ENCODE measurements at places on chromosomes 16 and 17.

GRCh38 chr16:76749780-76750375 lies 441.1 kb upstream of the MON1B start:
- DNase-seq, result no peak

DNA sequence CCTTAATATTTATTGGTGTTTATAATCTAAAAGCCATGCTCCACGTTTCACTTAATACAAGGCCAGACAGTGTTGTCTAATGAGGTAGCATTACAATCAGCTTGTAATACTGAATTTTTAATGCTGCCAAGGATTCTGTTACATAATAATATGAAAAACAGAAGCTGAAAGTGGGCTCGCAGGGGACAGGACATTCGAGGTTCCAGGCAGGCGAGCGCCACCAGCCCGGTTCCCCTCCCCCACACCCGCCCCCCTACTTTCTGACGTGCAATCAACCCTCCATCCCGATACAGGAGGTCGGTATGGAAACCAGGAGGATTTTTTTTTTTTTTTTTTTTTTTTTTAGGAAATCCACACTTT lies 6.2 kb upstream of the ZFHX3 start:
- no peak for DNase-seq

- DNase-seq, result no peak
Observed at GRCh38 chr17:31425282-31426040, 34.0 kb downstream of the RAB11FIP4 start.

GRCh38 chr17:51857052-51857597 lies 301.4 kb downstream of the CA10 start:
- no peak for DNase-seq

GRCh38 chr17:67569873-67570272 lies 147.9 kb upstream of the NOL11 start:
- DNase-seq, result no peak

- DNase-seq, result no peak
Observed at GRCh38 chr17:9644910-9645751, at the start of gene USP43. Gene USP43, plus strand, starts transcription at chr17:9645517. Its CDS starts 116 bp downstream, at chr17:9645633.

- no peak for DNase-seq
Observed at GRCh38 chr17:76240461-76241203, at the start of gene RNF157. Gene RNF157, minus strand, starts transcription at chr17:76240493. Its CDS starts 253 bp downstream, at chr17:76240240.

DNA sequence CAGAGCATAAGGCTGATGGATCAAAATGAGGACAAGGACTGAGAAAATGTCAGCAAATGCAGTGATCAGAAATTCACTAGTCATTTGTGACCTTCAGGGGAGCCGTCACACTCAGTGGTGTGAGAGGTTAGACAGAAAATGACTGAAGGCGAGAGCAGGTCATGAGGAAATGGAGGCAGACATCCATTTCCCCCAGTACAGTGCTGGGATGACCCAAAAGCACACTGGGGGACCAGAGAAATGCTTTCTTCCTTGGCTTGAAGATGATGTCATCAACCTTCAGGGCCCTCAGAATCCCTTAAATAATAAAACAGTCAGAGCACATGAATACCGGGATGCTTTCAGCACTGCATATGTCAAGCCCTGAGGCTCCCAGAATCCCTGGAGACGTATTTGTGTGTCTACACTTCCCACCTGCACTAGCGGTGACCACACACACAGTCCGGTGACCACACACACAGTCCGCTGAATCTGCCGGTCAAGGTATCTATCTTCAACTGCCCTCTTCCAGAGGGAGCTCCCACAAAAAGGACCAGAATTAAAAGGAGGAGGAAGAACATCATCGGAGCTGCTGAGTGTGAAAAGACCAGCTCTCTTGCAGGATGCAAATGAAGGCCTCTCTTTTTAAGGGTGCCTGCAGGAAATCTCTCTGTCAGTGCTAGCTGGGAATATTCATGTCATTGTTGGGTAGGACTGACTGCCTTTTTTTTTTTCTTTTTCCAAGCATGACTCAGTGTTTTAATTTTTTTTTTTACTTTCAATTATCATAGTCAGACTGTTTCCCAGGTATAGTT lies 8.2 kb downstream of the UBE2O start:
- no peak for DNase-seq

GRCh38 chr17:59783221-59784047 lies 76.0 kb downstream of the VMP1 start:
- DNase-seq, result no peak

DNA sequence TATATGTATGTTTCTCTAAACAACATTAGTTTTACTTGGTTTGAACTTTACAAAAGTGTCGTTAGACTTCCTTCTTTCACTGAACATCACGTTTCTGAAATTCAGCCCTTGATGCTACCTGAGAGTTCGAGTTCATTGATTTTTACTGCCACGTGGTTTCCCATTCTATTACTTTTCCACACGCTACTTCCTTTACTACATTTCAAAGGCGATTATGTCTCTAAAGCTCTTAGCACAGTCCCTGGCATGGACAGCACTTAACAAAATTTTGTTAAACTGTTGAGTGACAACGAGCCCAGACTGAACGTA lies 15.9 kb upstream of the ARHGAP17 start:
- no peak for DNase-seq

DNA sequence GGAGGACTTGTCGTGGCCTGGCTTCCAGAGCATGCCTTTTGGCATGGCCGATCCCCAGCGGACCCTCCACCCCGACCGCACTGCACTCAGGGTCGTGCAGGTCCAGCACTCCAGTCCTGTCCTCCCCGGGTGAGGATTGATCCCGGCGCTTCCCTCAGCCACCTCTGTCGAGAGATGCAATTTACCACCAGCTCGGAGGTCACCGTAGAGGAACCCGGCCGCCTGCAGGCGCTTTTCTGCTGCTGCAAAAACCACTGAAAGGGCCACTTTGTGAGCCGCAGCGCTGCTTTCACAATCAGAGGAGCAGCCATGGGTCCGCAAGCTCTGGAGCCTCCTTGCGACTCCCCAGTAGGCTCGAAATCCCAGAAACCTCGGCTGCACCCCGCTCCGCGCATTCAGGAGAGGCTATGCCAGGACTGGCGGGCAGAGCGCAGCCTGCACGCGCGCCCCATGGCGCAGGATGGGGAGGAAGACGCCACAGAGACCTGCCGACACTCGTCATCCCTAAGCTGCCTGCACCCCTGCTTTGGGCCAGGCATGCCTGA lies 134.2 kb downstream of the HS3ST2 start:
- no peak for DNase-seq

DNA sequence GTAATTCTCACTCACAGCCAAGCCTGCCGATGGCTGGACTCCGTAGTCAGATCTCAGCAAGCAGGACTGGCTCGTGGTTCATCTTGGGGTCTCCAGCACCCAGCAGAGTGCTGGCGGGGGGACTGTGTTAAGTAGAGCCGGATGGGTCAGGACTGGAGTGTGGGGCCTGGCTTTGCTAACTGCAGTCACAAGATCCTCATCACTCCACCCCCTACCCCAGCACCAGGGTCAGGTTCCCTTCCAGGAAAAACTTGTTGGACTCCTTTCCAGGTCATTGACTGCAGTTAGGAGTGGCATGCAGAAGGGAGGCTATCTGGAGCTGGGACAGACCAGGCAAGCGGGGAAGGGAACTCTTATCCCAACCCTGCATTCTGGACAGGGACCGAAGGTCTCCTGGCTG lies 6.0 kb downstream of the CIITA start:
- DNase-seq, result no peak

DNA sequence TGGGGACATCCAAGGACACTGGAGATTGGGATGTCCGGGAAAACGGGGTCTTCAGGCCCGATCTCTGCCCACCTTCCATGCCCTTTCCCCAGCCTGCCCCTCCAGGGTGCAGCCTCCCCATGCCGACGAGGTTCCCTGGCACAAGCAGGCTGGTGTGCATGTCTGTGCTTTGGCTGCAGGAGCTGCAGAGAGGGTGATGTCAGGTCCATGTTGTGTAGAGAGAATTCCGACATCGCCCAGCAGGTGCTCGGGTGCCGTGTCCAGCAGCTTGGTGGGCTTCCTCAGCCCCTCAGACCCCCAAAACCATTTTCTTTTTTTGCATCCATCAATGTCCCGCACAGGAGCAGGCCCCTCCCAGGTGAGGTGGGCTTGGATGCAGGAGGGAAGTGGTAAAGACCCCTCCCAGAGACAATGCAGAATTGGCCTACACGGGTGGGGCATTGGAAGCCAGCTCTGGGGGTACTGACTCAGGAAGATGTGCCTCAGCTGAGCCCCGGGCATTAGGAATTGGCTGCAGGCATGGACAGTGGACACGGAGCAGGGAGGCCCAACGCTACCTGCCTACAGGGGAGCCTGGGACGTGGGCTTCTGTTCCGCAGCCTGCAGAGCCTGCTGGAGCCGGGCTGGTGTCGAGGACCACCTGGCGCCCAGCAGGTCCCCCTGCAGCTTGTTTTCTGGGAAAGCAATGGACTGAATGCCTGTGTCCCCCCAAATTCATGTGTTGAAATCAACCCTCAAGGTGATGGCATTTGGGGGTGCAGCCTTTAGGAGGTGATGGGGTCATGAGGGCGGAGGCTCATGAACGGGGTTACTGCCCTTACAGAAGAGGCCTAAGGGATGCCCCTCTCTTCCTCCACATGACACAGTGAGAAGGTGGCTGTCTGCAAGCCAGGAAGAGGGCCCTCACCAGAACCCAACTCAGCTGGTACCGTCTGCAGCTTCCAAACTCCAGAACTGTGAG lies 97.5 kb downstream of the METRNL start:
- DNase-seq, result no peak

DNA sequence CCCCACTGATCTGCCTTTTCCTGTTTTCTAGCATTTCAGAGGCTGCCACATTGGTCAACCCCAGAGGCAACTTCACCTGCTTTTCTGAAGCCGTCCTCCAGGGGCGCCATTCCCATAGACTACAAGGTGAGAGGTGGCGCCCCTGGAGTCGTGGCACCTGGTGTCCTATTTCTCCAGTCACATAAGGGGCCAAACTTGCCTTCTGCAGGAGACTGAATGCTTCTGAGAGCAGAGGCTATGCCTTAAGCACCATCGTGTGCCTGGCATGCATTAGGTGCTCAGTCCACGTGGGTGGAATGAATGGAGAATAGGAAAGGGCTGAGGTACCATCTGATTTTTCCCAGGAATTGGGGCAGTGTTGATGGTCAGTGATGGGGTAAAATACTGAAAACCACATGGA lies 164.8 kb downstream of the HAPSTR1 start:
- no peak for DNase-seq

DNA sequence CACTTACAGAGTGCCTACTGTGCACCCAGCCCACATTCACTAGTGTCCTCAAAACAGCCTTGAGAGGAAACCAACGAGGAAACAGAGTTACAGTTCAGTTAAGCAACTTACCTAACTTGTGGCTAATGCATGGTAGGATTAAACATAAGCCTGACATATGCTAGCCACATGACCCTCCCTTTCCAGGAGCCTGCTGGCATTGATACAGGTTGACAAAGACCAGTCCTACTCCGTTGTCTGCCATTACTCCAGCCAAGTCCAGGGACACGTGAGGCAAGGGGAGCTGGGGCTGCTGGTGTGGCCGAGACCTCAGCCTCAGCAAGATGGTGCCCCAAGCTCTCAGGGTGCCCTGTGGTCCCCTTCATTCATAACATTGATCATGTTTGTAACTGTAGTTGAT lies 37.9 kb downstream of the SNX20 start:
- no peak for DNase-seq

- no peak for DNase-seq
Observed at GRCh38 chr16:24758373-24758772, 28.9 kb downstream of the TNRC6A start.

DNA sequence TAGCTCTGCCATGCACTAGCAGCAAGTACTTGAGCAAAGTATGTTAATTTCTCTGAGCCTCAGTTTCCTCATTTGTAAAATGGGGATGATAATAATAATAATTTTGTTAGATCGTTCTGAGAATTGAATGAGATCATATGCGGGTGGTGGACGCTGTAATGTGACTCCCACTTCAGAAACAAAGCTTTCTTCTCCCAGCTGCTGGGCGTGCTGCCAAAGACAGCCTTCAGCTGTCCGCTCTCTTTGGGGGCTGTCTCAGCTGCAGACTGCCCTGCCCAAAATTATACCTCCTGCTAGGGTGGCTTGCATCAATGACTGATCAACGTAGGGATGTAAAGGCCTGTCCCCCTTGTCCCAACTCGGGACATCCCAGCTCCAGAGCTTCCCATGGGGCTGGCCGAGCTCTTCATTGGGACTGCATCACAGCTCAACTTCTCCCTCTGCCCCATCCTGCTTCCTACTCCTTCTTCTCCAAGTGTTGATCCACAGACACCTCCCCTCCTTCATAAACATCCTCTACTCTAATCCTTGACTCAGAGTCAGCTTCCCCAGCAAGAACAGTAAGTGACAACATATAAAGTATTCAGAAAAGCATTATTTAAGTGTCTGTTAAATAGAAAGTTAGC lies 30.7 kb upstream of the CDH5 start:
- no peak for DNase-seq

- no peak for DNase-seq
Observed at GRCh38 chr16:47047524-47048203, 74.2 kb upstream of the DNAJA2 start.

DNA sequence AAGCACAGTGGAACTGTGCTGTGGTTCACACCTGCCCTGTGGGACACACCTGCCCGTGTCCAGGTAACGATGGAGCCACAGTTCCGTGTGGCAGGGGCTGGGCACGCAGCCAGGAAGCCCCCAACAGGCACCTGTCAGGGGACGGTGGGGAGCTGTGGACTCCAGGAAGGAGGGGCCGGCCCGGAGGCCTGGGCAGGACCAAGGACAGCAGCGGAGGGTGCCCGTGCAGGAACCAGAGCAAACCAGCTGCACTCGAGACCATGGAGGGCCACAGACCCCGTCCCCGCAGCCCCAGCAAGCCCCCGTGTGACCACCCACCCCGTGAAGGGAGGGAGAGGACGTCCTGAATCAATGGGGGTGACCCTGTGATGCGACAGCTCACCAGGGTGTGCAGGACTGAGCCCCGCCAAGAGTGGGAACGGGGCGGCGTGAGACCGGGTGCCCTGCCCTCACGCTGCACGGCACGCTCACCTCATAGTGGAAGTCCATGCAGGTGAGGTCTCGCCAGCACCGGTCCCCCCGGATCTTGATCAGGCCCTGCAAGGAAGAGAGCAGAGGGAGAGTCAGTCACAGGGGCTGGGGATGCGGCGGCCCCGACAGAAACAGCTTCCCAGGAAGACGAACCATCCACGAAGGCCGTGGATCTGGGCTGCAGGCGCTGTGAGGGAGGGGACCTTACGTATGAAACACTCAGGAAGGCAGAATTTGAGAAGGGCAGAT lies 78.1 kb downstream of the LMF1 start:
- no peak for DNase-seq

DNA sequence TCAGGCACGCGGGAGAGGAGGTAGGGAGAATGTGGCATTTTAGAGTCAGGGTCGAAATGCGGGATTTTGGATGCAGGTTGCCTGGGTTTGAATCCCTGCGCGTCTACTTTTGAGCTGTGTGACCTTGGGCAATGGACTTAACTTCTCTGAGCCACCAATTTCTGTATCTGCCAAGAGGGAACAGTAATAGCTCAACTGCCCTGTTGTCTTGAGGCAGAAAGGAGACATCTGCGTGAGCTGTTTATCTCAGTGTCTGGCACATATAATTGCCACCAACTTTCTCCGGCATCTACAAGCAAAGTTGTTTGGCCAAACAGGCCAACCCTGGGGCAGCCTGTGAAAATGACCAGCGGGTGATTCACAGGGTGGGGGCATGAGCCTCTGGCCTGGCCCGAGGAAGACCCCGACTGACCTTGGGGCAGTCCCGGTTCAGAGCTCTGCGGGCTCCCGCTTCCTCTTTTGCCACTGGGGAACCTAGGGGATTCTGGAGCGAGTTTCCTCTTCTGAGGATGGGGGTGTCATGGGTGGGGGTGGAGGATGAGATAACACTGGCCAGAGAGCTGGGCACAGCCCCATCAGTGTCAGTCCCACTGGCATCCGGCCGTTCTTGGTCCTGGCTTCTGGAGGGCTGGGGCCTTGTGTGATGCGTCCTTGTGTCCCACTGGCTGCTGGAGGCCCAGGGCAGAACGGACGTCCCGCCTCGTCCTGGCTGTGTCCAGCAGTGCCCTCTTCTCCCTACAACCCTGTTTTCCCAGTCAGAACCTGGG lies 1.3 kb downstream of the SNN start:
- no peak for DNase-seq

GRCh38 chr17:54749157-54749556 lies 151.5 kb upstream of the TOM1L1 start:
- no peak for DNase-seq

Data from esophagus squamous epithelium (tissue), 5 donors.